Left renal cortex interstitium (tissue), 4 donors: ENCODE measurements at places on chromosomes 6 and 20. TPM values are rescaled to one million over a fixed set of nuclear protein-coding genes. Genes with fewer than 3 reads are reported as not detected.

PCSK2 gene
- 0.79 TPM for polyA plus RNA-seq

CPXM1 gene
- polyA plus RNA-seq: 275 TPM

GRCh38 chr20:61252601-61253263 is 671 bp downstream of the CDH4 start:
- no peak for DNase-seq

DNA sequence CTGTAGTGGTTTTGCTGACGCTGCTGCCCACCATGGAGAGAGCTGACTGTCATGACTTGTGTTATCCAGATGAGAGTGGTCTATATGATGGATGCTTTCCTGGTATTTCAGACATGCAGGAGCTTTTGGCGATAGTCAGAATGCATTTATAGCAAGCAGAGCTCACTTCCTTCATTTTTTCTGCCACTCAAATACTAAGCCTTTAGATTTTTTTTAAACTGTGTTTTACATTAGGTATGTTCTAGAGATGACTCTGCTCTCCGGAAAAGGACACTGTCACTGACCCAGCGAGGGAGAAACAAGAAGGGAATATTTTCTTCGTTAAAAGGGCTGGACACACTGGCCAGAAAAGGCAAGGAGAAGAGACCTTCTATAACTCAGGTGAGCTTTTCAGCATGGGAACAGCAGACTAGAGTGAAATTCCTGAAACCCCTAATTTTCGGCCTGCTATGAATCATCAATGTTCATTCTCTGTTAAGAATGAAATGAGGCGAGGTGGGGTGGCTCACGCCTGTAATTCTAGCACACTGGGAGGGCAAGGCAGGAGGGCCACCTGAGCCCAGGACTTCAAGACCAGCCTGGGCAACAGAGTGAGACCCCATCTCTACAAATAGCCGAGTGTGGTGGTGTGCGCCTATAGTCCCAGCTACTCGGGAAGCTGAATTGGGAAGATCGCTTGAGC is 98.6 kb upstream of the CLDN20 start:
- no peak for DNase-seq

GRCh38 chr6:49847673-49848072 is 18.7 kb downstream of the CRISP1 start:
- no peak for DNase-seq
